ENCODE measurements at places on chromosomes 13 and 19. TPM values are rescaled to one million over a fixed set of nuclear protein-coding genes. Genes with fewer than 3 reads are reported as not detected.

GRCh38 chr19:55196803-55197202, 12.5 kb downstream of the PTPRH start:
- DNase-seq = no peak

- no peak for DNase-seq
These were observed 16.1 kb downstream of the CKM start for GRCh38 chr19:45306518-45307027.

DNA sequence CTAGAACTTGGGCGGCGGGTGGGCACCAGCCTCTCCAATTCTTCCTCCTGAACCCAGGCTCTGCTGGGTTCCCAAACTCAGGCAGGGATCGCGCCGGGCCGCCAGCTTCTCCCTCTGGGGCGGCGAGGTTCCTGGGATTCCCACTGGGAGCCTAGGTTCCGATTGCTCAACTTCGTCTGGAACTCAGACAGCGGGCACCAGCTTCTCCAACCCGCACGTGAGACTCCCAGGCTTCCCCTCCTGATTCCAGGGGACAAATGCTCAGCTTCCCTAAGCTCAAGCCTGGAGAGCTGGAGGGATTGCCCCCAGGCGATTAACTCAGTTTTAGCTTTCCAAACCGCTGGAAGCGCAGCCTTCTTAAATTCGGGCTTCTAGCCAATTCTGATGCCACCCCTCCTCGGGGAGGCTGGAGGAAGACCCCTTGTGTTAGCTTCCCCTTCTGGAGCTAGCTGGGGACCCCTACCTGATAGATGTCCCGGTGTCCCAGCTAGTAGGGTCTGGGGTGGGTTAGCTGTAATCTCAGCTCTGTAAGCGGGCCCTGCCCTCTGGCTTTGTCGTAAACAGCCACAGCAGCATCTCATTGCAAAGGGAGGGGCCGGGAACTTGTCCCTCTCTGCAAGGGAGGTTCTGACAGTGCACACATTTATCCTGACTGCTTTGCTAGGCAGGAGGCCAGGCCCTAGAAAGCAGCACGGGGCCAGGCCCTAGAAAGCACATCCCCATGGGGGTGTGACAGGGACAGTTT, 671 bp downstream of the MCOLN1 start:
- no peak for DNase-seq

DNA sequence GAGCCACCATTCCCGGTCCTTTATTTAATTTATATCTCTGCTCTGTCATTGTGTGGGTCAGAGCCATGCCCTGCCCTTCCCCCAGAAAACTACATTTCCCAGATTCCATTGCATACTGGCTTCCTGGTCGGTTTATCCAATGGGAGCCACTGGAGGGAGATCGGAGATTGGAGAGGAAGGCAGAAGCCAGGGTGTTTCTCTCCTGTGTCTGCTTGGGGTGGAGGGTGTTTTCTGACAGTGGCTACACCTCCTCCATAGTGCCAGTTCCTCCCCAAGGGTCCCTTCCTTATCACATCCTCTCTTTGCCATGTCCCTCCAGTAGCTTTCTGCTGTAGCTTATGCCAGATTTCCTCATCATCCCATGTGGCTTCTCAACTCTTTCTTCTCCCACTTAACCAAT, 19.0 kb downstream of the OLFM2 start:
- no peak for DNase-seq

DNA sequence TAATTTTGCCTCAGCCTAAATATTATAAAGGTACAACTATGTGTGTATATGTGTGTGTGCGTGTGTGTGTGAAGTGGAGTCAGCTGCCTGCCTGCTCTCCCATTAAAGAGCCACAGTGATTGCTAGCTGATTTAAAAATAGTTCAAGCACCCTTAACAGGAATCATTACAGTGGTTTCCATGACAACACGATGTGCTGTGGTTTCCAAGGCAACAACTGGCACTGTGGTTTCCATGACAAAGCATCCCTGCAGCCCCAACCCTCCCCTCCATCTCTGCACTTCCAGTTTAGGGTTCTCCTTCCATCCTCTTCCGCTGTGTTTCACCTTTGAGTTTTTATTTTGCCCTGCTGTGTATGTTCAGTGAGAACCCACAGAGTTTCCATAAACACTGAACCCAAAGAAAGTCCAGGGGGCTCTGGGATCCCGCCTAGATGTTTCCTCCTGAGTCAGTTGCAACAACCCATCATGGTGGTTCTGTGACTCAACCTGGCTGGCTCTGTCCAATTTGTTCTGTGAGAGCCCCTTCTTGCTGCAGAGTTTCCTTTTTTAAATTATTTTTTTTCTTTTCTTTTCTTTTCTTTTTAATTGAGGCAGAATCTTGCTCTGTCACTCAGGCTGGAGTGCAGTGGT, 7.1 kb upstream of the PNMA8A start:
- DNase-seq = no peak

DNA sequence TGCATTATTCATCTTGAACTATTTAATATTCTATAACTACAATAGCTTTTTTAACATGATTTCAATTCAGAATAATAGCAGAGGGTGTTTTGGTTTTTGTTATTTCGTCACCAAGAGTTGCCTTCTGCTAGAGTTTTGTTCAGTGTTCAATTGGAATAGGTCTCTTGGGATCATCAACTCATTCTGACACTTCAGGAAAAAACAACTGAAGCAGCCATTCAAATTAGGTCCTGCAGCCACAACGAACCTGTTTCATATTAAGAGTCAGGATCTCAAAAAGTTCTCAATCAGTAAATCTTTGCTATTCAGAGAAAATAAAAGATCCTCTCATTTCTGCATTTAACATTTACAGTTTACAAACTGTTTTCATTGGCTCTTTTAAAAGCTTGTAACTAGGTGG, 2.4 kb upstream of the CHAMP1 start:
- DNase-seq = no peak

DNA sequence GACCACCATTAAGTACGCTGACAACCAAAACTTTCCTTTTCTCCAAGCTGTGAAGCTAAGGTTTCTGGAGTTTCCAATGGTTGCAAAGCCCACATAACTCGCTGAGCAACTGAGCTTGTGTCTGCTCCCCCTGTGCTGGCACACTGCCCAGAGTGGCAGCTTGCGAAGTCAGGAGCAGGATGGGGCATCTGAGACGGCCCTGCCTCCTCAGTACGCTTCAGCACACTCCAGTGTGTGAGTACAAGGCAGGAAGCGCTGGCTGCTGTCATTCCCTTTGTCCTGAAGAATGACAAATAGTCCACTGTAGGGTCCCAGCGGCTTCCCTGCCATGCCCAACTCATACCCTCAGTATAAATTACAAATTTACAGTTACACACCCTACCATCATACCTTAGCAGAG, 51.5 kb downstream of the SKA3 start:
- DNase-seq = no peak

DNA sequence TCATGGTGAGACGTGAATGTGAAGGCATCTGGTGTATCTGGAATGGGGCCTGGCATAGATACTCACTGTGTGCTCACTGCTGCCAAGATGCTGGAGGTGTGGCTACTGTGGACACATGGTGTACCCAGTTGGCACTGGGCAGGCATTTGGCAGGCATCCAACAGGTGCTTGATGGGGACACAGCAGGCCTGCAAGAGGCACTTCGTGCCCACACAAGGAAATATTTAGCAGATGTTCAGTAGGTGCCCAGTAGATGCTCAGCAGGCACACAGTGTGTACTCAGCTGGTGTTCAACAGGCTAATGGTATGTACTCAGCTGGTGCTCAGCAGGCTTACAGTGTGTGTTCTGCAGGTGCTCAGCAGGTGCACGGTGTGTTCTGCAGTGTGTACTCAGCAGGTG, 14.2 kb downstream of the CRTC1 start:
- DNase-seq = no peak

- no peak for DNase-seq
These were observed 9.5 kb downstream of the NECTIN2 start for GRCh38 chr19:44855606-44856005.

GRCh38 chr13:74891610-74892009, 590.4 kb downstream of the TBC1D4 start:
- no peak for DNase-seq

The ETV2 gene
- 2.4 TPM for polyA plus RNA-seq
